IMR-90 (cell line): ENCODE measurements at places on chromosomes 13 and 19. TPM values are rescaled to one million over a fixed set of nuclear protein-coding genes. Genes with fewer than 3 reads are reported as not detected.

The SIGLECL1 gene
- polyA plus RNA-seq, result not detected in 2 replicates

The MCEMP1 gene
- 0.15 TPM in 1 of 2 replicates, not detected in the other for polyA plus RNA-seq

The LGALS4 gene
- 0.10 and 0.29 TPM in 2 replicates for polyA plus RNA-seq

The F10 gene
- 19.5 and 19.7 TPM in 2 replicates for polyA plus RNA-seq

The MYO9B gene
- polyA plus RNA-seq, result 77.8 and 91.3 TPM in 2 replicates

The NKG7 gene
- polyA plus RNA-seq, result not detected in 2 replicates

The FCGBP gene
- 0.03 TPM in 2 replicates for polyA plus RNA-seq

The ZNF701 gene
- polyA plus RNA-seq, result 3.1 and 3.8 TPM in 2 replicates

The PEAK3 gene
- 0.09 and 0.19 TPM in 2 replicates for polyA plus RNA-seq

The CDX2 gene
- not detected in 2 replicates for polyA plus RNA-seq

The YIF1B gene
- polyA plus RNA-seq, result 162 and 165 TPM in 2 replicates

The ZNF560 gene
- 0.33 and 0.36 TPM in 2 replicates for polyA plus RNA-seq

The SIAH3 gene
- polyA plus RNA-seq, result under 0.01 TPM in 1 of 2 replicates, not detected in the other

The TMPRSS9 gene
- not detected in 2 replicates for polyA plus RNA-seq

The THSD1 gene
- 10.9 and 12.1 TPM in 2 replicates for polyA plus RNA-seq

The ALOX5AP gene
- 0.62 and 0.63 TPM in 2 replicates for polyA plus RNA-seq

The PNPLA6 gene
- 52.7 and 55.6 TPM in 2 replicates for polyA plus RNA-seq

The EMP3 gene
- polyA plus RNA-seq, result 632 and 675 TPM in 2 replicates

The ZIC2 gene
- polyA plus RNA-seq, result not detected in 2 replicates

The CLASRP gene
- polyA plus RNA-seq, result 31.7 and 34.9 TPM in 2 replicates

The ZSCAN5C gene
- polyA plus RNA-seq, result not detected in 2 replicates

The ZNF548 gene
- polyA plus RNA-seq, result 6.9 and 7.5 TPM in 2 replicates

The TICAM1 gene
- 9.2 and 10.9 TPM in 2 replicates for polyA plus RNA-seq

The NOVA2 gene
- 0.03 TPM in 1 of 2 replicates, not detected in the other for polyA plus RNA-seq

The ADGRE3 gene
- polyA plus RNA-seq, result not detected in 2 replicates

The SLC7A9 gene
- polyA plus RNA-seq, result not detected in 2 replicates

The ADAMTSL5 gene
- polyA plus RNA-seq, result 10.8 and 13.4 TPM in 2 replicates

The ZNF99 gene
- polyA plus RNA-seq, result not detected in 2 replicates

The ZNF154 gene
- polyA plus RNA-seq, result 1.5 and 2.2 TPM in 2 replicates

The TBXA2R gene
- polyA plus RNA-seq, result 2.3 and 3.6 TPM in 2 replicates

The IL4I1 gene
- 0.27 and 0.31 TPM in 2 replicates for polyA plus RNA-seq

The ZNF728 gene
- polyA plus RNA-seq, result not detected in 2 replicates

The CXCL17 gene
- not detected in 2 replicates for polyA plus RNA-seq

The INSR gene
- polyA plus RNA-seq, result 2.7 and 2.8 TPM in 2 replicates

The TUBA3C gene
- not detected in 2 replicates for polyA plus RNA-seq

The NTF4 gene
- 0.09 and 0.11 TPM in 2 replicates for polyA plus RNA-seq

The TSHZ3 gene
- 12.6 and 13.0 TPM in 2 replicates for polyA plus RNA-seq

The FFAR1 gene
- polyA plus RNA-seq, result not detected in 2 replicates

The HCST gene
- 0.93 and 1.5 TPM in 2 replicates for polyA plus RNA-seq

The SOX1 gene
- polyA plus RNA-seq, result not detected in 2 replicates

The ZNF296 gene
- 0.10 and 0.11 TPM in 2 replicates for polyA plus RNA-seq

The DCT gene
- not detected in 2 replicates for polyA plus RNA-seq

The LTBP4 gene
- polyA plus RNA-seq, result 61.6 and 70.3 TPM in 2 replicates

The NLRP5 gene
- polyA plus RNA-seq, result not detected in 2 replicates

The KLC3 gene
- 0.09 and 0.14 TPM in 2 replicates for polyA plus RNA-seq
